KBM-7 (cell line): ENCODE measurements at places on chromosomes 12 and 14.

- peak; percentile 45 for DNase-seq
Observed at GRCh38 chr12:2959505-2960389, 550 bp downstream of the TEAD4 start.

GRCh38 chr12:111578971-111579340, 20.2 kb downstream of the ATXN2 start:
- no peak for DNase-seq

GRCh38 chr12:49097381-49097780, 2.8 kb upstream of the DHH start:
- DNase-seq = no peak

- no peak for DNase-seq
Observed at GRCh38 chr14:39694341-39694740, 262.1 kb upstream of the FBXO33 start.

GRCh38 chr14:48690349-48690748, 895.8 kb downstream of the RPS29 start:
- DNase-seq = no peak

DNA sequence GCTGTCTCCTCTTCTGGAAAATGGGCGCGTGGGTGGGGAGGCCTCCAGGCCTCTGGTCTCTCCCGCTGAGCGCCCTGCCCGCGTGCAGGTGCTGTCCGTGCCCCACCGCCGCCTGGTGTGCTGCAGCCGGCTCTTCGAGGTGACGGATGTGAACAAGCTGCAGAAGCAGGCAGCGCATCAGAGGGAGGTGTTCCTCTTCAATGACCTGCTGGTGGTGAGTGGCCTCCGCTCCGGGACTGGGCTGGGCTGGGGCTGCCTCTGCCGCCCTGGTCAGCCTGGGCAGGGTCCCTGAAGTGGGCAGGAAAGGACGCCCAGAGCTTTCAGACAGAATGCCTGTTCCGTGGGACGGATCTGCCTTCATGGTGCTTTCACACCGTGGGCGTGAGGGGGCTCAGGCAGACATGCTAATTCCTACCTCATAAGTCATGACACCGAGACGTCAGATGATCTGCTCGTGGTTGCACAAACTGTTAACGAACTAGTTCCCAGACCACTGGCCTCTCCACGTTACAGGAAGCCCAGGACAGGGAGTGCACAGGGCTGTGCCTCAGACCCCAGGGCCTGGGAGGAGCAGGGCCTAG, 50.5 kb downstream of the SLC6A12 start:
- no peak for DNase-seq

- DNase-seq = no peak
Observed at GRCh38 chr14:62030387-62030786, 268.2 kb downstream of the SNAPC1 start.

- DNase-seq = peak; percentile 38
Observed at GRCh38 chr12:40225984-40226602, 1.3 kb downstream of the LRRK2 start.

- no peak for DNase-seq
Observed at GRCh38 chr12:70444903-70445302, 78.8 kb downstream of the KCNMB4 start.

- DNase-seq = peak; percentile 36
Observed at GRCh38 chr12:7571257-7571656, 67.7 kb upstream of the CD163 start.

GRCh38 chr12:6954316-6955107, 3.4 kb downstream of the PTPN6 start:
- DNase-seq = no peak

DNA sequence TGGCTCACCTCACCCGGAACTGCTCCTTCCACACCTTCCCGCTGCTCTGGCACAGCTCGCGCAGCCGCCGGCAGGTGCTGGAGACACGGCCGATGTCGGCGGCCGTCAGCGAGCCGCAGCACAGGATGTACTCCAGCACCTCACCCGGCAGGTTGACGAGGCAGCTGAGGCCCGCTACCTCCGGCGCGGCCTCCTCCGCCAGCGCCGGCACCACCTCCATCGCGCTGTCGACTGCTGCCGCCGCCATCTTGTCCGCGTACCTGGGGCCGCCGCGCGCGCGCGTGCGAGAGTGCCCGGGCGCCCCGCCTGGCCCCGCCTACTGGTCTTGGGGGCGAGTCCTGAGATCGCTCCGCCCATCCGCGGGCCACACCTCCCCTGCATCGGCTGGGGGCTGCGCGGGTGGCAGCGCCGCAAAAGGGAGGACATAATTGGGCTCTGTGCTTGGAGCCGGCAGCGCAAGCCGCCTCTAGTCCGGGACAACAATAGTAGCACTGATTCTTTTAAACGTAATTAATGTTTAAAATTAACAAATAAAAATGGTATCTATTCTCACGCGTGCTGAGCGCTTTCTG, at the start of gene FBXO21:
TSS of gene FBXO21 (minus strand) at position 261 of the 572 bp plus-strand sequence. CDS start at position 247, 14 bp downstream.
- peak; percentile 92 for DNase-seq

DNA sequence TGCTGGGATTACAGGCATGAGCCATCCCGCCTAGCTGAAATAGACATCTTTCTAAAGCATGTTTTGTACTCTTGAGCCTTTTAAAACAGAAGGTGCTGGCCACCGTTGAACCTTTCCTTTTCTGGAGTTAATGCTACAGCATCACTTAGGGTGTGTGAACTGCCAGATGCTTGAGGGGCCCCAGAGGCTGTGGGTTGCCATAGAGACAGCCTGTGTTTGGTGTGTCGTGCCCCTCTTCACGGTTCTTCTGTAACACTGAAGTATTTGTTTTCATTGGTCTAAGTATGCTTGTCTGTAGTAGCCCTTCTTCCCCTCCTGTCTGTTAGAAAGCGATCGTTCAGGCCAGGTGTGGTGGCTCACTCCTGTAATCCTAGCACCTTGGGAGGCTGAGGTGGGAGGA, 30.8 kb downstream of the PLEKHG3 start:
- DNase-seq = no peak

DNA sequence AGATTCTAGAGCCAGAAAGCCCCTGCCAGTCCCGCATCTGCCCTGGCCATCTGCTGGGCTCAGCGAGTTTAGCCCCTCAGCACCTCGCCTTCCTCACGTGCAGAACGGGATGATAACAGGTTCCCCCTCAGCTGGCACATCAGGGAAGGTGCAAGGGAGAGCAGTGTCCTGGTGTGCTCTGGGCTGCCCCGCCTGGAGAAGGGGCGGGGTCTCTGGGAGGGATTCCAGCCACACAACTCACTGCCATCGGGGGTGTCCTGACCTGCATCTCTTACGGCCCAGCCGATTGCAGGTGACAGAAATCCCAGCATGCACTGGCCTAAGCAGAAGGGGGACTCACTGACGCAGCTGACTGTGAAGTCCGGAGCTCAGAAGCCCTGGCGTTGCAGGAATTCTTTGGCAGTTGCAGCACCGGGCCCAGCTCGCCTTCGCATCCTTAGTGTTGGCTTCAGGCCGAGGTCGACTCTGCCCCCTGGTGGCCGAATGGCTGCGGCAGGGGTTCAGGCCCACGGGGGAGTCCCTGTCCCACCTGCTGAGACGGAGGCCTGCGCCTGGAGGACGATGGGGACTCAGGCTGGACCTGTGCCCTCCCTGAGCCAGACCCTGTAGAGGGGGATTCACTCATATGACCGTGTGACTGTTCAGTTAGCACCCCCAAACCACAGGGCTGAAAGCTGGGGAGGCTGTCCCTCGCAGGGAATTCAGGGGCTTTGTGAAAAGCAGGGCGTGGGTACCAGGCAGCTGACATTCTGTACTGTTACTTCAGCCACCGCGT, 178.6 kb downstream of the ADGRD1 start:
- peak; percentile 75 for DNase-seq

GRCh38 chr12:50642761-50643160, 121.1 kb upstream of the ATF1 start:
- no peak for DNase-seq

GRCh38 chr12:6843118-6843902, 2.6 kb downstream of the GNB3 start:
- DNase-seq = no peak

DNA sequence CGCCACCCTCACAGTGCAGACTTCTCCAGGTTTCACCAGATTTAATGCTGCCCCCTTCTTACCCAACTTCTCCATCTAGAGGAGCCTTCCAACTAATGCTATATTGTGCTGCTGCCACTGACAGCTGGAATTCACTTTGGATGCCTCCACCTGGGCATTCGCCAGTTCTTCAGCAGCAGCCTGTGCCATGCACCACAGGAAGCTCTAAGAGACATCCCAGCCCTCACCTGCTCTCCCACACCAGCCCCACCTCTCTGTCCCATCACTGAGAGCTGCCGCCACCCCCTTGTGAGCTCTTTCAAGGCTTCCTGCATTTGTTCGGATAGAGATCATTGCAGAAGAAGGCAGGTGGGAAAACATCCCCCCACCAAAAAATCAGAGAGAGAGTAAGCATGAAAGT, 4.6 kb upstream of the KRT2 start:
- DNase-seq = no peak

DNA sequence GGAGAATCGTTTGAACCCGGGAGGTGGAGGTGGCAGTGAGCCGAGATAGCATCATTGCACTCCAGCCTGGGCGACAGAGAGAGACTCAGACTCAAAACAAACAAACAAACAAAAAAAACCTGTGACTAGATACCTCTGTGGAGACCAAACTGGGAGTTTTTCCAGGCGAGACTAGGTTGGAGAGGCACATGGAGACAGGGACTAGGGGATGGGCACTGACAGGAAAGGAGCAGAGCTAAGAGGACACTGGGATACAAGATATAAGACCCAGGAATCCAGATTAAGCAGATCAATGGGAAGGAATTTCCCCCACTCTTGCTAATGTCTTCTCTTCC, 4.7 kb upstream of the ITGA5 start:
- DNase-seq = no peak

DNA sequence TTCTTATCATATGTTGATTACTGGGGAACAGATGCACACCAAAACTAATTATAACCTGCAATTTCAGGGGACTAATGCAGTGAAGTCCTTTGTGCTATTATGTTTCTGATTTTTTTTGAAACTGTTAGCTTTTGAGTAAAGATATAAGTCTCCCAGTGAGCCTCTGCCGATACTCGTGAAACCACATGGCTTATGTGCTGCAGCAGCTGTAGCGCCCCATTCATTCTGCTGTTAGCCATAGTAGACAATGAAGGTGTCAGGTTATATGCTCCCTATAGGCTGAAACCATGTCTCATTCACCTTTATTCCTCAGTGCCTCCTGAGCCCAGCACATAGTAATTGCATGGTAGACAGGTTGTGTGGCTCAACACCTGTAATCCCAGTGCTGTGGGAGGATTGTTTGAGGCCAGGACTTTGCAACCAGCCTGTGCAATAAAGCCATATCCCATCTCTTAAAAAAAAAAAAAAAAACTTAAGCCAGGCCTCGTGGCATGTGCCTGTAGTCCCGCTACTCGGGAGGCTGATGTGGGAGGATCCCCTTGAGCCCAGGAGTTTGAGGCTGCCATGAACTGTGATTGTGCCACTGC, 25.0 kb downstream of the GOLGA5 start:
- DNase-seq = no peak

- DNase-seq = no peak
Observed at GRCh38 chr14:21063479-21063878, 5.9 kb downstream of the RNASE8 start.

DNA sequence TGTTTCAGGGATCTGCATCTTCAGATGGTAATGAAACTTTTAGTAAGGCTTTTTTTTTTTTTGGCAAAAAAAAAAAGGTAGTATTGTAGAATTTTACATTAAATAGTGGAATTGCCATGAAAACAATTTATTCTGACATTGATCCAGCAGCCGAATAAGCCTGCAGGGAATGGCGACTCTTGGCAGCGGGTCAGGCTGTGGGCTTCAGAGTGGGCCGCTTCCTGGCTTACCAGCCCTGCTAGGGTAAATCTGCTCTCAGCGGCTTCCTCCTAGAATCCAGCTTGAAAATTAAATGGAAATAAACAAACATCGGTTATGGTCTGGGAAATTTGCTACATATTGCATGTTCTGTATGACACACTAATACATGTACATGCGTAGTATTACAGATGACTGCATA, 34.8 kb downstream of the SFSWAP start:
- no peak for DNase-seq

DNA sequence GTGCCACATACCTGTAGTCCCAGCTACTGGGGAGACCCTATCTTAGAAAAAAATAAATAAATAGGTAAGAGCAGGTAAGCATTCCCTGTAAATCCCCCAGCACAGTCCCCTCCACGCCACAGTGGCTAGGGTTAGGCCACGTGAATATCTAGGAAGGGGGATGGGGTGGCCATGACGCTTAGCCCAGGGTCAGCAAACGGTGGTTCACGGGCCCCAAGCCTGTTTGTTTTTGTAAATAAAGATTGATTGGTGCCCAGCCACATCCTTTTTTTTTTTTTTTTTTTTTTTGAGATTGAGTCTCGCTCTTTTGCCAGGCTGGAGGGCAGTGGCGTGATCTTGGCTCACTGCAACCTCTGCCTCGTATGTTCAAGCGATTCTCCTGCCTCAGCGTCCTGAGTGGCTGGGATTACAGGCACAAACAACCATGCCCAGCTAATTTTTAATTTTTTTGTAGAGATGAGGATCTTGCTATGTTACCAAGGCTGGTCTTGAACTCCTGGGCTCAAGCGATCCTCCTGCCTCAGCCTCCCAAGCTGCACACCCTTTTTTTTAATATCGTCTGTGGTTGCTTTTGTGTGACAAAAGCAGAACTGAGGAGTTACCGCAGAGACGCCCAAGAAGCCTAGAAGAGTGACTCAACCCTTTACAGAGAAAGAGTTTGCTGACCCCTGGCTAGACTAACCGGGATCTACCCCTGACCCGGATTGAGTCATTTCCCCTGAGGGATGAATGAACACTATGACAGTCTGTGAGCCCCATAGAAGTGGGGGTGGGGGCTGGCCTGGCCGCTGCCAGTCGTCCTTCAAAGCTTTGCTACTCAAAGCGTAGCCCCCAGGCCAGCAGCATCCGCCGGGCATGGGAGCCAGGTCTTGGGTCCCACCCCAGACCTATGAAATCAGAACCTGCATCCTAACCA, 113.7 kb upstream of the NCOR2 start:
- peak; percentile 92 for DNase-seq

- DNase-seq = peak; percentile 57
Observed at GRCh38 chr12:56084958-56085543, 5.1 kb downstream of the ERBB3 start.

DNA sequence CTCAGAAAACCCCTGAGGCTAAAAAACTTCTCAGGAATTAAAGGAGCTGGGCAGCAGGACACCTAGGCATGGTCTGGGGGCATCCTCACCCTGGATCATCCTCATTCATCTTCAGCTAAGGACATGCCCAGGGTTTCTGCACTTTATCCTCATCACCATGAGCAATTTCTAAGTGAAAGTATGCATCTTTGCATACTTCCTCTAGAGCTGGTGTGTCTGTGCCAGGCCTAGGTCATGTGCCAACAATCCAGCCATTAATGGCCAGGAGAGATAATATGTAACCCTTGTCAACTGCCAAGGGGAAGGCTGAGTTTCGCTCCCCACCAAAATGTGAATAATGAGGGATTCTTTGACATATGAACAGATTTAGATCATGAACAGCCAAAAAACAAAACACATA, 160.5 kb downstream of the KITLG start:
- DNase-seq = no peak

- DNase-seq = no peak
Observed at GRCh38 chr14:93991212-93991611, 5.9 kb upstream of the CCDC197 start.

- no peak for DNase-seq
Observed at GRCh38 chr12:40733871-40734270, 41.6 kb downstream of the CNTN1 start.
